Activated T-cell treated with anti-CD3 and anti-CD28 coated beads, Interleukin-2, amount 50 U/mL, for 1 hour (primary cell): ENCODE measurements at places on chromosomes 12 and 14.

DNA sequence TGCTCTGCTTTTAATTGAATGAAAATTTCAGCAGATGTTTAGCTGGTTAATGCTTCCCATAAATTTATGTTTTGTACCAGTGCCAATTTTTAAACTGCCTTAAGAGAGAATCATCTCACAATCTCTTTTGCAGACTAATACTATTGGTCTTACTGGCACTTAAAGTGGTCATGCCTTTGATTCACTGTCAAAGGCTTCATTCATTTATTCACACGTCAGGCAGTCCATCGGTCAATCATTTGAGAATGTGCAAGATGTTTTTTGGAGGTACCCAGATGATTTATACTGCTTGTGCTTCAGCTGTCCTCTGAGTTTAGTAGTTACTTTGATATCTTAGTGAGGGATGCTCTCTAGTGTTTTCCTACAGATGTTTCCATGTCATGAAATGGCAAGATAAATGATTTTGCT is 83.4 kb downstream of the NAV3 start:
- DNase-seq = no peak

DNA sequence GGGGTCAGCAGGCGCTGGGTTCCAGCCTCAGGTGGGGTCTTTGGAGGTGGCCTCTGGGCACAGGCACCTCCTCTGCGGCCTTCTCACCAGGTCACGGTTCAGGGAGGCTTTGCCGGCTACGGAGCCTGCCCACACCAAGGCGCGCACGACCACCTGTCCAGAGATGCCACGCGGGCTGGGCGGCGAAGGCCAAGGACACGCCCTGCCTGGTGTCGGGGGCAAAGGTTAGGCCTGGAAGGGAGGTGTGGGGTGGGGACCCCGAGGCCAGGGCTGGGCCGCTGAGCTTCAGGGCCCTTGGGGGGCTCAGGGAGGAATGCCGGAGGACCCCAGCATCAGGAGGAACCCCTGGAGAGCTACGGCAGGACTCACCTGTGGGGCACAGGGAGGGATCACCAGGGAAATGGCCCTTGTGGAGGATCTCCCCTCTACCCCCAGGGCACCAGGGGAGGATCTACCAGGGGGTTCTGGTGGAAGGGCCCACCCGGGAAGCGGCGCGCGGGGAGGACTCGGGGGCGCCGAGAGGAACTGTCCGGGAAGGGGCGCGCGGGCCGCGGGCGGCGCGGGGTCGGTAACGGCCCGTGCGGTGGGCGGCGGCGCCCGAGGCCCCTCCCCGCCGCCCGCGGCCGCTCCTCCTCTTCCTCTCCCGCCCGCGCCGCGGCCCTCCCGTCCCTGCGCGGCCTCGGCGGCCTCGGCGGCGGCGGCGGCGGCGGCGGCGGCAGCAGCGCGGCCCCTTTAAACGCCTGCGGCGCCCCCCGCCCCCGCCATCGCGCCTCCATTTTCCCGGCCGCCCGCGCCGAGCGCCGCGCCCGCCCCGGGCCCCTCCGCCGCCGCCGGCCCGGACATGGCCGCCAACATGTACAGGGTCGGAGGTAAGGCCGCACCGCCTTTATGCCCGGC is at the start of gene MTA1:
TSS of gene MTA1 (plus strand) at position 633 of the 897 bp plus-strand sequence. CDS start at position 842, 209 bp downstream.
- peak; percentile 57 for DNase-seq

DNA sequence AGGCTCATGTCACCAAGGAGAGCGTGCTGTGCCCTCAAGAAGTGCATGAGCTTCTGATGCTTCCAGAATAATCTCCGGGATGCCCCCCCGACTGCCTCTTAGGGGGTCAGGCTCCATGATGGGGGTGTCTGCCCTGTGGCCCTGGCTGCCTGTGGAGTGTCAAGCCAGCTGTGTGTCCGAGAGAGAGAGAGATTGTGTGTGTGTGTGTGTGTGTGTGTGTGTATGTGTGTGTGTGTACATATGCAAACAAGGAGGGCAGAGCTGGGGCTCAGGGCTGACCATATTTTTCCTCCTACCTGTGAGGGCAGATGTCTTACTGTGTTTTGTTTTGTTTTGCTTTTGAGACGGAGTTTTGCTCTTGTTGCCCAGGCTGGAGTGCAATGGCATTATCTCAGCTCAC is 5.6 kb upstream of the ALDH2 start:
- DNase-seq = no peak

DNA sequence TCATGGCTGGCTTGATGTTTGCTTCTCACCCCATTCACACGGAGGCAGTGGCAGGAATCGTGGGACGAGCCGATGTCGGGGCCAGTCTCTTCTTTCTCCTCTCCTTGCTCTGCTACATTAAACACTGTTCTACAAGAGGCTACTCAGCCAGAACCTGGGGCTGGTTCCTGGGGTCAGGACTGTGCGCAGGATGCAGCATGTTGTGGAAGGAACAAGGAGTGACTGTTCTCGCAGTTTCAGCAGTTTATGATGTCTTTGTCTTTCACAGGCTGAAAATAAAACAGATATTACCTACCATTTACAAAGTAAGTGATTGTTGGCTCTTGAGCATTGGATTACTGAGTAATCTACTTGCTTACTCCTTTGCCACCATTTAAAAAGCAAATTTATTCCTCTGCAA is 170.6 kb downstream of the TMTC2 start:
- no peak for DNase-seq

DNA sequence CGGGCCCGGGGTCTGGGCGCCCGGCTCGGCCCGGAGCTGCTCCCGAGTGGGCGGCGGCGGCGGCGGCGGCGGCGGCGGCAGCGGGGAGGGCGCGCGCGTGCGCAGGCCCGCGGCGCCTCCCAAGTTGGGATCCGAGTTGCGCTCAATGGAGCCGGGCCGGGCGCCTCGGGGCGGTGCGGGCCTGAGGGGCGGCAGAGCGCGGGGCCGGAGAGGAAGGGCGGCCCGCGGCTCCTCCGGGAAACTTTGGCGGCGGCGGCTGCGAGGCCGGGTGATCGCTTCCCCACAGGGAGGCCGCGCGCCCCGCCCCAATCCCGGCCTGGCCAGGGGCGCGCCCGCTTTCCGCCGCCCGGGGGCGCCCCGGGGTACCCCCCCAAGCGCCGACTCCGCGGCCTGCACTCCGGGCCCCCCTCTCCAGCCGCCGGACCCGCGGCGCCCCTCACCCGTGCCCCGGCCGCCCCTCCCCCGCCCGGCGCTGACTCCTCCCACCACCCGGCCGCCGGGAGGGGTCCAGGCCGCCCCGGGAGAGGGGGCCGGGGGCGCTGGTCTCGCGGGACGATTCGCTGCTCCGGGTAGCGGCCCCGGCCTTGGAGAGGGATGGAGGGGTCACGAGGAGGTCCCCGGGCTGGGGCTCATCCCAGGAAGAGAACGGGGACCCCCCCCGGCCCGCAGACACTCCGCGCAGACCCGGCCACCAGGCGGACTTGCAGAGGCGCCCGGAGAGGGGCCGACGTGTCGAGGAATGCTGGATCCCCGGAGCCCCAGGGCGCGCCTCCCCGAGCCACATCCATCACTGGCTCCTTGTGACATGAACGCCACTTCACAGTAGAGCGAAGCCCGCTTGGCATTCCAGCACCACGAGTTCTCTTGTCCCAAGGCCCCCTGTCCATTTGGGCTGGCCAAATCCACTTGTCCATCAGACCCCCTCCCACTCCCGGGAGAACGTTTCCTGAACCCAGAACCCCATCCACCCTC is at the start of gene RILPL1:
TSS of gene RILPL1 (minus strand) at position 48 of the 972 bp plus-strand sequence. CDS start 237 bp downstream, outside the sequence.
- peak; percentile 72 for DNase-seq

DNA sequence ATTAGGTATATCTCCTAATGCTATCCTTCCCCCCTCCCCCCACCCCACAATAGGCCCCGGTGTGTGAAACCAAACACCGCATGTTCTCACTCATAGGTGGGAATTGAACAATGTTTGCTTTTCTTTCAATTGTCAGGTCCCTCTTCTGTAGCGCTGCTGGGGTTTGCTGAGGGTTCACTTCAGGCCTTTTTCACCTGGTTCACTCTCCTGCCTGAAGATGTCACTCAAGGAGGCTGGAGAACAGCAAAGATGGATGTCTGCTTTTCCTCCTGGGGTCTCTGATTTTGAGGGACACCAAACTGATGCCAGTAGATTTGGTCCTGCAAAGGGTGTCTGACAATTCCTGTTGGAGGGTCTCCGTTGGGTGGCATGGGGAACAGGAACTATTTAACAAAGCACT is 35.8 kb downstream of the KLRK1 start:
- no peak for DNase-seq

GRCh38 chr12:2614341-2614740 is 180.4 kb upstream of the FKBP4 start:
- DNase-seq = no peak

DNA sequence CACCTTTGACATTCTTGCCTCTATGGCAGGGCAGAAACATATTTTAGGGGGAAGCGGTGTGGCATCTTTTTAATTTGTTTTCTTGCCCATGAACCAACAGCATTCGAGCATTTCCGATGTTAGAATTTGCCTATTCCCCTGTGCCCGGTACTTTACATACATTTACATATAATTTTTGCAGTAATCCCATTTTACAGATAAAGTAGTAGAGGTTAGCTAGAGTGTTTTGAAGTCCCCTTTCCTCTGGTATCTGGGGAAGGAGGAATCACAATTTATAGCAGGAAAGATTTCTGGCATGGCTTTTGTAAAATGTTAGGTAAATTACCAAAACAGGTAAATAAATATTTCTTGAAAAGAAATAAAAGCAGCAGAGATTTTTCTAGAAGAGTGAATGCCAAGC is 1.6 kb downstream of the BORCS5 start:
- DNase-seq = no peak

GRCh38 chr12:66302827-66303169 is 505 bp downstream of the HELB start:
- no peak for DNase-seq

GRCh38 chr12:46473634-46474329 is 101.2 kb upstream of the SLC38A2 start:
- no peak for DNase-seq

- no peak for DNase-seq
These were observed 18.3 kb downstream of the MTA1 start for GRCh38 chr14:105437723-105438500.

- DNase-seq = no peak
These were observed at the start of gene PRR4 for GRCh38 chr12:10849425-10849878. PRR4 (minus strand) TSS chr12:10849475; CDS start chr12:10849437, 38 bp downstream.

DNA sequence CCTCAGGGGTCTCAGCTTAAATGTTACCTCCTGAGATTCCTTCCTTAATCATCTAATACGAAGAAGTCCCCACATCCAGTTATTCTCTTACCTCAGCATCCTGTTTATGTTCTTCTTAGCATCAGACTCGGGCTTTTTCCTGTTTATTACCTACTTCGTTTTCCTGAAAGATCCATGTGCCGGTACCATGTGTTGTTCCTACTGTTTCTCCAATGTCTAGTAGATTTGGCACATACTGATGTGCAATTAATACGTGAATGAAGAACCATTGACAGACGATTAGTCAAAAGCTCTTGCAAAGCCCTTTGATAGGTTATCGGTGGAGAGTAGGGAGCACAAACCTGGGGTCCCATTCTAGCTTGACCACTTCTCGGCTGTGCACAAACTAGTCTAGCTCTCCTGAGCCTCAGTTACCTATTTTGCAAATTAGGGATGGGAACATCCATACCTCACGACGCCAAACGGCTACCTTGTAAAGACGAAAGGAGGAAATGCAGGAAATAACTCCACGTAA is 735 bp upstream of the MAPKAPK5 start:
- DNase-seq = no peak

DNA sequence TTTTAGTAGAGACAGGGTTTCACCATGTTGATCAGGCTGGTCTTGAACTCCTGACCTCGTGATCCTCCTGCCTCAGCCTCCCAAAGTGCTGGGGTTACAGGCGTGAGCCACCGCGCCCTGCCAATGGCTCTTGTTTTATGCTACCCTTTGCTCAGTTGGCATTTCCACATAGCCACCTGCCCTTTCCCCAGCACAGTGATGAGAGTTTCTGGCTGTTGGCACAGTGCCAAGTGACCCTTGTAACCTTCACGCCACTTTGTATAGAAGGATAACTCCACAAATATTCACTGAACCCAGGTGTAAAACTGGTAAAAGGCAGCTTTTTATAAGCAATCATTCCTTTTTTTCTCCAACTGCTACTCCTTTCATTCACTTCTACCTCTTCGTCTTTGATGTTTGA is 18.5 kb upstream of the CCDC175 start:
- DNase-seq = no peak

DNA sequence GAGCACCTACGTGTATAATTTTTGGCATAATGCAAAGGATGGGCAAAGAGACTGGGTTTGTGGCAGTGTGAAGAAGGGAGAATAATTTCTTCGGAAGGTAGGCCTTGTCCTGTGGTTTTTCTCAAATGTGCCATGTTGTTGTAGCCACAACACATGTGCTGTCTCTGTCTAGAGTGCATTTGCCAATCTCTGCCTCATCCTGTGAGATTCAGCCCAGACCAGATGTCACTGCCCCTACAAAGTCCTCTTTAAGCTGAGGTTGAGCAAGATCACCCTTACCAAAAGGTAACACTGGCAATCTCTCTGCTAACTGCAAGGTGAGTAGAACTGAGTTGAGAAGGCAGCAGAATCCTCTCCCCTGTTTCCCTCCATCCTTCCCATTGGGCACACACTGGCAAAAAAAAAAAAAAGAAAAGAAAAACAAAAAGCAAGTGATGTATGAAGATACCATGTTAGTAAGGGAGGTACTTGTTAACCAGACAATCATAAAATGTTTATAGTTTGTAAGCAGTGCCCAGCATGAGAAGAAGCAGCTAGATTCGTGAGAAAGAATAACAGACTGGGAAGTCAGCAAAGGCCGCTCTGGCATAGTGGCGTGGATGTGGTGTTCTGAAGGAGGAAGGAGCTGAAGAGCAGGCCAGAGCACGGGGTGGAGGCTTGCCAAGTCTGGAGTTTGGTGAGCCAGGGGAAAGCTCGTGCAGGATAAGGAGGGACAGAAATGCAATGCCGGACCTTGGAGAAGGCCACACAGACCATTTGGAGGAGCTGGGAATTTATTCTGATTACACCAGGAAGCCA is 18.9 kb downstream of the DYRK2 start:
- no peak for DNase-seq

DNA sequence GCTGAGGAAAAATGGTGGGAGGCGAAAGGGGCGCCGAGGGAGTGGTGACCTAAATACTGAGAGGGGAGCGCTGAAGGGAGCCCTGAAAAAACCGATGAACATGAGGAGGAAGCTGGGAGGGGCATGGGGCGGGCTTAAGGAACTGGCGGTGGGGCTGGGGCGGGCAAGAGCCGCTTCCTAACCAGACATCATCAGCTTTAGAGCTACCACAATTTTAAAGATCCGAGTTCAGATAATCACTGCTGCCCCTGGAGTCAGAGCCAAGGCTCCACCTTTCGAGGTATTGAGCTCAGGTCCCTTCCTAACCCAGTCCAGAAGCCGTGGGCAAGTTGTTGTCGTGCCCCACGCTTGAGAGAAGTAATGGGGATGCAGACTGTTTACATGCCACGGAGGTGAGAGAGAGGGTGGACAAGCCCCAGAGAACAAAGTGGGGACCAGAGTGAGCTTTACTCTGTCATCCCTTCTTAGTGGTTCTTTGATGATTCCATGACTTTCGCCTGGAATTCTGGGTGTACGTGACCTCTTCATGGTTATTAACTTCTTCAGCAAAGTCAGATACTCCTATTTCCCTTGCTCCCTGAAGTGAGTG is 393 bp downstream of the ORMDL2 start:
- no peak for DNase-seq

GRCh38 chr12:1553987-1554982 is 40.1 kb downstream of the FBXL14 start:
- DNase-seq = no peak

DNA sequence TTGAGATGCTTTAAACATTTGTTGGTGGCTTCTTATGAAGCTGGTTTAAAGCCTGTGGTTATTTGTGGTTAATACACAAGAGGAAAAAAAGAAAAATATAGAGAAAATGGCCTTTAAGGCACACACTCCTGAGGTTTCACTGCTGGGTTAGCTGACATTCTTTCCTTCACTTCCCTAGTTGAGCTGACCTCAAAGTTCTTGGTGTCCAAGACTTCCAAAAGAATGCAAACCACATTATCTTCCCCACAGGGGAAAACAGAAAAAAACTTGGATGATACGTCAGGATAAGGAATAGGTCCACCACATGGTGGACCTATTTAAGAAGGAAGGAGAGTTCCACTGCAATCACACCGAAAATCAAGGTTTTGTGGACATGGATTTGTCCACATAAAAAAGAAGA is 94.3 kb downstream of the SLC25A21 start:
- no peak for DNase-seq
